GM13977 (cell line): ENCODE measurements at places on chromosomes 11 and 22.

- DNase-seq: no peak
These were observed 33.2 kb downstream of the C11orf96 start for GRCh38 chr11:43975629-43976028.

DNA sequence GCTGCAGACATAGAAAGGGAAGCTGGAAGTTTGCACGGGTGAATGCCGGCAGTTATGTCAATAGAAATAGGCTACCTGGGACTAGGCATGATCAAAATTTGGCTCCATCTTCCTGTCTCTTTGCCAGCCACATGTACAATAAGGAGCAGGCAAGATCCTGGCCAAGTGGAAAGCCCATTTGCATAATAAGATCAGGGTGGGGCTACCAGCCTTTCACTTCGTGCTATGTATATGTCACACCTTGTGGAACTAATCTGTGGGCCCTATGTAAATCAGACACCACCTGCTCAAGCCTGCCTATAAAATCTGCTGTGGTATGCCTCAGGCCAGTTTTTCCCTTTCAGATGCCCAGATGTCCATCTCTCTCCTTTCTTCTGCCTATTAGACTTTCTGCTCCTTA, 79.3 kb upstream of the DRD2 start:
- DNase-seq: no peak

DNA sequence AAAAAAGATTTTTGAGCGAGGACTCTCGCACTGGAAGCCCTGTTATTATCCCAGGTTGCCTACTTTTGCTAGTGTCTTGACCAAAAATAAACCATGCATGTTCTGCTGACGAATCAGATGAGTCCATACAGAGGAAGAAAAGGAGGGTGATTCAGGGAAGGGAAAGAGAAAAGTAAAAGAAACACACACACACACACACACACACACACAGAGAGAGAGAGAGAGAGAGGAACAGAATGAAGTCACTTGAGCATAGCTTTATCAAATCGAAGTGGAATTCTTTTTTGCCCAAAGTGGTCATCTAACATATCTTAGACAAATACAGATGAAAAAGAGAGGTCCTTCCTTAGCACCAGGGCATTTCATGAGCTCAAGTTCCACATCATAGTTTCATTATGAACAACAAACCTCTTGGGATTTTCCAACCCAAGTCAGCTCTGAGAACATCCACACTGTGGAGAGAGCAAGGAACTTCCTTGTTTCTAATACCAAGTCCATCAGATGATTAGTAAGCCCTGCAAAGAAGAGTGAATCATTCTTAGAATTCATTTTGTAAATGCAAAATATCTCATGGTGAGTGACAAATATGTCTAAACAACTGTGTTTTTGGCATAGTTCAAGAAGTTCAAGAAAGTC, 7.7 kb upstream of the MMP12 start:
- DNase-seq: peak; percentile 21

DNA sequence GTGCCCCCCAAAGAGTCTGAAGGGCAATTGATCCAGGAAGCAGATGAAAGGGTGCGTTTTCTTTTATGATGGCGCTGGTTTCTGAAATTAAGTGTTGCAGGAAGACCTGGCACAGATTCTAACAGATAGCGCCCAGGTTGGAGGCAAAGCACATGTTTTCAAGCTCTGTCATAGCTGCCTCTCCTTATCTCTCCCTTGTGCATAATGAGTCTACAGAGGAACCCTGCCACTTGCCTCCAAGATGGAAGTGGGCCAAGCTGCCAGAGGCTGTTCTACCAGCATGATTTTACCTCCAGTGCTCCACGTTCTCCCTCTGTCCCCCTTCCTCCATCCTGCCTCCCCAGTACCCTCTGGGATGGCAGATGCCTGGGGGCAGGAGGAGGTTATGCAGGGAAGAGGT, 30.0 kb upstream of the TLCD5 start:
- no peak for DNase-seq

- DNase-seq: no peak
These were observed 27.9 kb downstream of the LINC01488 start for GRCh38 chr11:69509381-69509780.

DNA sequence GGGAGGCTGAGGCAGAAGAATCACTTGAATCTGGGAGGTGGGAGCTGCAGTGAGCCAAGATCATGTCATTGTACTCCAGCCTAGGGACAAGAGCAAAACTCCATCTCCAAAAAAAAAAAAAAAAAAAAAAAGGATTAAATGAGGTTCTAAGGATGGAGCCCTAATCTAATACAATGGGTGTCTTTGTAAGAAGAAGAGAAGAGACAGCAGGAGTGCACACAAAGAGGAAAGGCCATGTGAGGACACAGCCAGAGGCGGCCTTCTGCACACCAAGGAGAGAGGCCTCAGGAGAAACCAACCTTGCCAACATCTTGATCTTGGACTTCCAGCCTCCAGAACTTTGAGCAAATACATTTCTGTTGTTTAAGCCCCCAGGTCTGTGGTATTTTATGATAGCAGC, 66.6 kb upstream of the CECR2 start:
- DNase-seq: no peak

GRCh38 chr11:57097149-57097548, 84.6 kb upstream of the LRRC55 start:
- no peak for DNase-seq

DNA sequence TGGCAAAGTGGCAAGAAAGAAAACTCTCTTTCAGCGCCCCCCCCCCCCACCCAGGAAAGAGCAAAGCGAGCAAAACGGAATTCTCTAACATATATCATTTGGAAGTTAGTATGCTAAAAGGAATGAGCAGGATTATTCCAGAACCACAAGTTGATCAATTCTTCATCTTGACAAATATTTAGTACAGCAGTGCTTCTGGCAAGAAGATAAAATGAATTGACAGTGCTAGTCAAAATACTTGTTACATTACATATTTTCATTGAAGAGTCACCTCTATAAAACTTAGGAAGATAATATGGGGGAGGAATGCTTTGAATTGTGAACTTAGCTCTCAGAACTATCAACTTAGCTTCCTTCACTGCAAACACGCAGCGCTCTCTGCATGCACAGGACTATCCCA, 377.4 kb downstream of the DYNC2H1 start:
- no peak for DNase-seq

GRCh38 chr11:134181707-134182106, 42.1 kb downstream of the NCAPD3 start:
- no peak for DNase-seq

- no peak for DNase-seq
These were observed 150.1 kb upstream of the ARHGAP42 start for GRCh38 chr11:100536979-100537378.

- peak; percentile 41 for DNase-seq
These were observed 42.0 kb downstream of the MS4A2 start for GRCh38 chr11:60130496-60130895.

DNA sequence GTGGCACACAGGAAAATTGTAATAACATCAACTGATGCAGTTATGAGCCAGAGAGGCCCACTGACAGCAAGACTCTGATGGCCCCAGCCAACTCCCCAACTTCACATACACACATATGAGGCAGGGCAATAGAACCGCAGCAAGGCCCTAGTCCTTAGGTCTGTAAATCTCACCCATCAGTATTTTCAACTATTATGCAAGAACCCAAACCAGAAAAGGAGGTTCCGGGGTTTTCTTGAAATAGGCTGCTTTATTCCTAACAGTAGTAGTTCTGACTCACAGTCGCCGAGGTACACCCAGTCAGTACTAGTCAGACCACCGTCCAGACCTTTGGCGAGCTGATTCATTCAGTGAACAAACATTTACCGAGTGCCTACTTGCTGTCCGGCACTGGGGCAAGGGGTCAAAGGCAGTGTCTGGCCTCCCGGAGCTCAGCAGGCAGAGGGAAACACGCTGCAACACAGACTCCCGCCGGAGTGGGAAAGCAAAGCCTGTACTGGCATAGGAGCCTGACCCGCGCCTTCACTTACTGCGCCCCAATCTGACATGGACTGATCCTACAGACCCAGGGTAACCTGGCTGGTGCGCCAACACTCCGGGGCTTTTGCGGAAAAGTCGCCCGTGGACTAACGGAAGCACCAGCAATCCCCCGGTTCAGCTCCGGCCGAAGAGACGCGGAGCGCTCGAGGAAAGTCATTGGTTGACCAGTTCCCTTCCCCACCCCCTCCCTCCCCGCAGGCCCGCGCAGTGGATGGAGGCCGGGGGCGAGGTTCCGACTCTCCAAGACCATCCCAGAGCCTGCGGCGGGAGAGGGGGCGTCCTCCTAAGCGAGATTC, 1.3 kb downstream of the PLEKHA7 start:
- DNase-seq: no peak

DNA sequence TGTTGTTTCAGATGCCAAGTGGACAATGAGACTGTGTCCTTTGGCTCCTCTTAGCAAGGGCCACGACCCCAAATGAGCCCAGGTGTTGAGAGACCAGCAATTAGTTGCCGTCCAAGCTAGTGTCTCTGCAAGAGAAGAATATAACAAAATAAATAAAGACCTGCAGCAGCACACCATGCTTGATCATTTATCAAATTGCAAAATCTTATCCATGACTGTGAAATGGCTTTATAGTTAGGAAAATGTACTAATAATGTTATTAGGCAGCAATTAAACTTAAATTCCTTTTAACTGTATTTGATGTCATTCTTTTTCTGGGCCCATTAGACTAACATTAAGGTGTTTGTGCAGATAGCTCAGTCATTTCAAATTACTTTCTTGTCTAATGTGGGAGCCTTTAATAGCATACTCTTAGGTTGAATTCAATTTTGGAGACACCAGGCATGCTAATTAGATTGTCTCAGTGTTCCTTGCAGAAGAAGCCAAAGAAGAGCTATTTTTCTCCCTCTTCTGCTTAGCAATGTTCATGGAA, 176.1 kb downstream of the RRAS2 start:
- no peak for DNase-seq

DNA sequence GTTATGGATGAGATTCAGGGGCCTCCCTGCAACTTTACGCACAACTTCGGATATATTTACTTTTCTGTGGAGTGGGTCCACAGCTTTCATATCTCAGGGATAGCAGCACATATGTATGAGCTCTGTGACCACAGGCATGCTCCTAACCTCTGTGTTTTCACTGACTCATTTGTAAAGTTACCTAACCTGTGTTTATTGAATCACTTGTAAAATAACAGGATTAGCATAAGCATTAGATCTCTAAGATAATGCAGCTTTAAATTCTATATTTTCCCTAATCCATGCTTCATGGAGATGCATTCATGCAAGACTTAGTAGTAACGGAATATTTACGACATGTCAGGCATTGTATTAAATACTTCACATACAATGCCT, 47.9 kb upstream of the DDI1 start:
- DNase-seq: no peak

GRCh38 chr22:46012881-46013281, 35.9 kb upstream of the WNT7B start:
- no peak for DNase-seq

- no peak for DNase-seq
These were observed 342.6 kb upstream of the CCDC90B start for GRCh38 chr11:83628622-83629355.

GRCh38 chr11:84541731-84542340, 1085.3 kb downstream of the DLG2 start:
- no peak for DNase-seq

GRCh38 chr11:70468256-70469195, 70.2 kb downstream of the CTTN start:
- no peak for DNase-seq

DNA sequence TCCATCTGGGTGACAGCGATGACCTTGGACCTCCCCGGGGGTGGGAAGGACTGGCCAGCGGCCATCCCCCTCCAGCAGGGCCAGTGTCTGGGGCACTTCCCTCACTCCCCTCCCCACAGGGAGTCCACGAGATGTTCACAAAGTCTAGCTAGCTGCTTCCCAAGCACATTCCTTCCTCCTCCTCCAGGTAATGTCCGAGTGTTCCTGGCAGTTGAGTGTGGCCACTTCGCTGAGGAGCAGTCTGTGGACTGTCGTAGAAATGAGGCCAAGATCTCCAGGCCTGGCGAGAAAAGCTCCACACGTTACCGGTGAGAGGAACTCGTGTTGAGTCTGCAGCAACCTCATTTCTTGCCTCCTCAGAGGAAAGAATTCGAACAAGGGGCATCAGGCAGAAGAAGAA, 425.5 kb downstream of the BRD1 start:
- no peak for DNase-seq

DNA sequence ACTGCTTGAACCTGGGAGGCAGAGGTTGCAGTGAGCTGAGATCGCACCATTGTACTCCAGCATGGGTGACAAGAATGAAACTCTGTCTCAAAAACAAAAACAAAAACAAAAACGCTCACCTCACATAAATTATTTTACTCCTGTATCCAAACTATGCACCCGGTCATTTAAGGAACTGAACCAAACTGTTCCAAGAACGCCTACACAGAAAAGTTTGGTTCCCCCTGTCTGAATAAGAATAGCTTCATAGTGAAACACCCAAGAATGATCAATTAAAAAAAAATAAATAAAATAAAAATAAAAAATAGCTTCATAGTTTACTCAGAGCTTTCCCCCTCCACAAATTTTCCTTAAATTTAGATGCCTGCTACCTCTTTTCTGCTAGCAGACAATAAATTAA, 13.7 kb downstream of the NUP98 start:
- no peak for DNase-seq

DNA sequence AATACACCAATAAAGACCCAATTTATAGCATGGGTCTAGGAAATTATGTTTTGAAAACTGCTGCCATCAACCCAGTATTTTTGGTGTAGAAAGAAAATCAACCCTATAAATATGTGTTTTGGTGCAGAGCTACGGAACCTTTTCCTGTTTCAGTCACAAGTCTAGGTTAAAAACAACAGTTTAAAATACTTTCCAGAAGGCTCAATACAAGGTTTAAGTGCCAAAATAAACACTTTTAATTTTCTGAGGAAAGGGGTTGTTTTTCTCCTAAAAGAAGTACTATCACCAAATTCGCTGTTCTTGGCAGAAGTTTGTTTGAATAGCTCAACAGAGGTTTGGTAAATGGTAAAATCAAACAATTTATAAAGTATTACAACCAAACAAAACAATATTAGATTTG, 201.3 kb downstream of the TMEM135 start:
- no peak for DNase-seq

DNA sequence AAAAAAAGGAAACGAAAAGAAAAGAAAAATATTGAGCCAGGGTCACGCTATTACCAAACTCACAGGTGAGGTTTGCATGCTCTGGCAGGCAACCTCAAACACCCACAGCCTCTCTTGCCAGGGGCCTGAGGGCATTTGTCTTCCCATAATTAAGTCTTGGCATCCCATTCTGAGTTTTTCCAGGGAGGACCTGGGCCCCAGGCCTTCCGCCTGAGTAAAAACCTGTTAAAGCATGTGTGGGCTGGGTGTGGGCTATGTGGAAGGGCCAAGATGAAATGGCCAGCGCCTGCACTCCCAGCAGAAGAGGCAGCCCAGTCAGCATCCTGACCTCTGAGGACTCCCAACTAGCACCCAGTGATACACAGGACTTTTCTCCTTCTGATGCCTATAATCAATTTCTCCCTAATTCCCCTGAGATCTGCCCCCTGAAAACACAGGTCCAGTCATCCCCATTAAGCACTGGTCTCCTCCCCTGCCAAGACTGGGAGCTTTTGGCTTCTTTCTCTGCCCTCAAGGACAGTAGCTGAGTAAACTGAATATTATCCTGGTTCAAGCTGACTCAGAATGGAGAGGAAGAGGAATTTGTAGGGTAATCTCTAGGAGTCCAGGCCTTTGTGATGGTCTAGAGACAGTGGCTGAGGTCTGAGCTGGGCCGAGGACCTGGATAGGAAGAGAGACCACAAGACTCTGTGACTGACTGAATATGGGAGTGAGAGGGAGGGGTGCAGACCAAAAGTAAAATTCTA, 35.6 kb upstream of the ACER3 start:
- no peak for DNase-seq
